SW480 (cell line): ENCODE measurements at places on chromosomes 5 and 9.
A peak's percentile ranks its signal among the peaks of the same experiment; 100 is the strongest.

DNA sequence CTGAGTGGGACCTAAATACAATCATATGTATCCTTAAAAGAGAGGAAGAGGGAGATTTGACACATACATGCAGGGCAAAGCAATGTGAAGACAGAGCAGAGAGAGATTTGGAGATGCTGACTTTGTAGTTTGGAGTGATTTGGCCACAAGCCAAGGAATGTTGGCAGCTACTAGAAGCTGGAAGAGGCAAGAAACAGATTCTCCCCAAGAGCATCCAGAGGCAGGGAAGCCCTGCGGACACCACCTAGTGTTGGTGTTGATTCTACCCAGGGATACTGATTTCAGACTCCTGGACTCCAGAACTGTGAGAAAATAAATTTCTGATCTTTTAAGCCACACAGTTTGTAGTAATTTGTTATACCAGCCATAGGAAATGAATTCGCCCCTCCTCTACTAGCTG is 64.9 kb upstream of the OSMR start:
- peak; percentile 1 for DNase-seq

DNA sequence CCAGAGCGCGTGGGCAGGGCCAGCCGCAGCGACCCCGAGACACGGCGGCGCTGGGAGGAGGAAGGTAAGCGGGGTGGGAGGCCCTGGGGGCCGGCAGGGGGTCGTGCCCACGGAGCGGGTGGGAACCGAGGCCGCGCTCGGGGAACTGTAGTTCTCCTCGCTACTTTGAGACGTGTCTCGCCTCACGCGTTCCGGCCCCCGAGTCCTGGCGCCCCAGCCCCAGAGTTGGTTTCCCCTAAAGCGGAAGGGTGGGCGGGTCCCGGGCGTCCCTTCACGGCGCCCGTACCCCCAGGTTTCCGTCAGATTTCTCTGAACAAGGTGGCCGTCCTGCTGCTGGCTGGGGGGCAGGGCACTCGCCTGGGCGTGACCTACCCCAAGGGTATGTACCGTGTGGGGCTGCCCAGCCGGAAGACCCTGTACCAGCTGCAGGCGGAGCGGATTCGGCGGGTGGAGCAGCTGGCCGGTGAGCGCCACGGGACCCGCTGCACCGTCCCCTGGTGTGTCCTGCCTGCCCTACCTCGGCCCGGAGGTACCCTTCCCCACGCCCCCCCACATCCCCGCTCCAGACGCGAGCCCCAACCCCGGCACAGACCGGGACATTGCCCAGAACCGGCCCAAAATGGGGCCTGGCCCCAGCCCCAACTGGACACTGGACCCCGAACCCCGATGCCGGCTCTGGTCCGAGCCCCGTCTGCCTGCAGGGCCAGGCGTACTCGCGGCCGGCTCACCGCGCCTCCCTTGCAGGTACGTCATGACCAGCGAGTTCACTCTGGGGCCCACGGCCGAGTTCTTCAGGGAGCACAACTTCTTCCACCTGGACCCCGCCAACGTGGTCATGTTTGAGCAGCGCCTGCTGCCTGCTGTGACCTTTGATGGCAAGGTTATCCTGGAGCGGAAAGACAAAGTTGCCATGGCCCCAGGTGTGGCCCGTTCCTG is 709 bp downstream of the UAP1L1 start:
- no peak for DNase-seq

GRCh38 chr5:180105827-180106312 is 34.3 kb upstream of the RNF130 start:
- DNase-seq: peak; percentile 57

DNA sequence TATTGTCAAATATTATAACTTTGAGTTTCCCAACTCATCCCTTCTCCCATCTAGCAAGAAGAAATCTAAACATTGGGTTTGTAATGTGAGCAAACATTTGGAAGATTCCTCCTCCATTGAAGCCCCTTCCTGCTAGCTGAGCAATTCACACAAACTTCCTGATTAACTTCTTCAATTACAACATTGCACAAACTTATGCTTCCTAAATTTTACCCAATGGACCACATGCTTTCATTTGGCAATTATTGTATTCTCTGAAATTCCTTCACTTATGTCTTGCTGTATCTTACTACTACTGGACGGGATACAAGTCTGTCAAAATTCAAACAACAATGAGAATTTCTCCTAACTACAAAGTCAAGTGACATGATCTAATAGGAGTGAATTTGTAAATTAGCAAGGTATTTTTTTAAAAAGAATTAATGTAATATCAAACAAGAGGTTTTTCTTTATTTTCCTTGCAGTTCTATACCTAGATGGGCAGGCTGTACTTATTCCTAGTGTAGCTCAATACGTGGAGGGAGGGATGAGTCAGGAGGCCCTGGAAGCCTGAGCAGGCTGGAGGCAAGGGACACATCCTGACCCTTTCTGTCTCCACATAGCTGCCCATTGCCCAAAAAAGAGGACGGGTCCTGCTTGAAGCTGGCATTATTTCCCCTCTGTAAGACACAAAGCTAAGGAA is 11.8 kb upstream of the IFNW1 start:
- DNase-seq: peak; percentile 4

- DNase-seq: no peak
Observed at GRCh38 chr9:98228392-98229089, 26.9 kb downstream of the TBC1D2 start.

GRCh38 chr5:10793785-10794184 is 32.8 kb upstream of the DAP start:
- no peak for DNase-seq

DNA sequence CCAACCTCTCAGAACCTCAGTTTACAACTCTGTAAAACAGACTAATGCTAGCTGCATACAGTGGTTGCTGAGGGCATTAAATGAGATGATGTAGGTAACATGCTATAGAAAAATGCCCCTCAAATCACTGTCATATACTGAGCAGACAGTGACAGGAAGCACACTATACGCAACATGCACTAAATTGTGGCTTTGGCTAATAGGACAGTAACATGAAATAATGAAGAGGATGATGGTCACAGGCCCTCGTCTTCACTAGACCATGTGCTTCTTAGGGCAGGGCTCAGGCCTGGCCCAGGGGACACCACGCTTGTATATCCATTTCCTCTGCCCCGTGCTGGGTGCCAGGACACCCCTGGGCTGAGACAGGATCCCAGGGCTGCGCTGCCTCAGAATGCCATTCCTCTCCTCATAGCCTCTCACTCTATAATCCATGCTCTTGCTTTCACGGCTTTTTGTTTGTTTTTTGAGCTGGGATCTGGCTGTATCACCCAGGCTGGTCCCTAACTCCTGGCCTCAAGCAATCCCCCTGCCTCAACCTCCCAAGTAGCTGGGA is 18.9 kb downstream of the CSF1R start:
- no peak for DNase-seq

DNA sequence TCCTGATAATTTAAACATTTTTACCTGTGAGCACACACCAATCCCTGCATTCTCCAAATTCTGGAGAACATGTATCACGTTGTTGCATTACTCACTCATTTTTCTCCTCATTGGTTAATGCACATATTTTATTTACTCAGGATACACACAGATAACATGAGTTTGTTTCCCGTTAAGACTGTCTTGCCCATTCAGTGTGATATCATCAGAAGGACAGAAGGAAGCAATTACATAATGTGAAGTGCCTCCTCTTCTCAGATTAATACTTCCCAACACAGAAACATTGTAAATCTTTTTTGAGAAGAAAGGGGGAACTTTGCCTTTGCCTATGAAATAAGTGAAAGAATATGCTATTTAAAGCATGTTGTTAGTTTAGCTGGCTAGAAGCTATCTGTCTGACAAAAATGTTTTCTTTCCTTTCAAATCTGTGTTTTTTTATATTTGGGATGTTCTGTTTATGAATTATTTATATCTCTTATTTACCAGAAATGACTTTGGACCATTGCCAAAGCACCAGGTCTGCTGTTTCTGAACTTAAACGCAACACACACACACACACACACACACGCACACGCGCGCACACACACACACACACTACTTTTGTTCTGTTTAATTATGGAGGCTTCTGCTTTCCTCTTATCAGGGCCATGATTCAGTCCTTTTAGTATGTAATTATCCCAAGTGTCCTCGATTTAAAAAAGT is 186.5 kb downstream of the CHSY3 start:
- DNase-seq: no peak

- DNase-seq: no peak
Observed at GRCh38 chr9:127502706-127503378, 51.5 kb downstream of the LRSAM1 start.

DNA sequence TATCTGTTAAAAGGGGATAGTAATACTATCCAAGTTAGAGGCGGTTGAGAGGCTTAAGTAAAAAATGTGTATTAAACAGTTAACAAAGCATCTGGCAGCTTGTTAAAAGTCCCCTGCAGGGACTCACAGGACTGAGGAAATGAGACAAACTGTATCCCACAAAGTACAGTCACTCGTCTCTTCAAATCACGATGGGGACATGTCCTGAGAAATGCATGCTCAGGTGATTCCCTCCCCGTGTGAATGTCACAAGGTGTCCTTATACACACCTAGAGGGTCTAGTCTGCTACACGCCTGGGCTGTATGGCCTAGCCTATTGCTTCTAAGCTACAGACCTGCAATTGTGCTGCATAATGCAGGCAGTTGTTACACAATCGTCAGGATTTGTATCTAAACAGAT is 237.0 kb downstream of the IRX2 start:
- no peak for DNase-seq

DNA sequence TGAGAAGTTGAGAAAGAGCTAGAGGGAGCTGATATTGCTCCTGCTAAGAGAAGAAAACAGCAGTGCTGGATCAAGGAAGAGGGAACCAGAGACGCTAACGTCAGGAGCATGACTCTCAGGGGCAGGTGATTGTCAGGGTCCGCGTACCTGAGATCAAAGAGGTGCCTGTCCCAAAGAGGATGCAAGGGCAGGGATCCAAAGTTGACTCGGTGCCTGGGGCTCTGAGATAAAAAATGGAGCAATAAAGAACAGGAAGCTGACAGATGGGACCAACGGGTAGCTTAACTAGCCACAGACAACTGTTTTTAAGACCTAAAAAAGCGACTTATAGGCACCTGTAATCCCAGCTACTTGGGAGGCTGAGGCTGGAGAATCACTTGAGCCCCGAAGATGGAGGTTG is 517.8 kb downstream of the IRX1 start:
- DNase-seq: no peak

DNA sequence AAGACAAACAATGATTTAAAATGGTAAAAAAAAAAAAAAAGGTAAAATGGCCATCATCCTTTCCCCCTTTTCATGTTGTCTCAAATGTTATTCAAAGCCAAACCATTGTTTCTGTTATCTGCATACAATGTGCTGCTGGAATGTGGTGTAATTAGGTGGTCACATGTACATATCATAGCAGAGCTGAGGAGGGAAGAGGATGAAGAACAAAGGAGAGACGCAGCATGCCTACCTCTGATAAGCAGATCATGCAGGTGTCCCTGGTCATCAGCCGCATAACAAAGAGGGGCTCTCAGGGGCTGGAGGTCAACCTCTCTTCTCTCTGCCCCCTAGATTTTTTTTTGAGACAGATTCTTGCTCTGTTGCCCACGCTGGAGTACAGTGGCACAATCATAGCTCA is 141.0 kb downstream of the CARTPT start:
- no peak for DNase-seq

DNA sequence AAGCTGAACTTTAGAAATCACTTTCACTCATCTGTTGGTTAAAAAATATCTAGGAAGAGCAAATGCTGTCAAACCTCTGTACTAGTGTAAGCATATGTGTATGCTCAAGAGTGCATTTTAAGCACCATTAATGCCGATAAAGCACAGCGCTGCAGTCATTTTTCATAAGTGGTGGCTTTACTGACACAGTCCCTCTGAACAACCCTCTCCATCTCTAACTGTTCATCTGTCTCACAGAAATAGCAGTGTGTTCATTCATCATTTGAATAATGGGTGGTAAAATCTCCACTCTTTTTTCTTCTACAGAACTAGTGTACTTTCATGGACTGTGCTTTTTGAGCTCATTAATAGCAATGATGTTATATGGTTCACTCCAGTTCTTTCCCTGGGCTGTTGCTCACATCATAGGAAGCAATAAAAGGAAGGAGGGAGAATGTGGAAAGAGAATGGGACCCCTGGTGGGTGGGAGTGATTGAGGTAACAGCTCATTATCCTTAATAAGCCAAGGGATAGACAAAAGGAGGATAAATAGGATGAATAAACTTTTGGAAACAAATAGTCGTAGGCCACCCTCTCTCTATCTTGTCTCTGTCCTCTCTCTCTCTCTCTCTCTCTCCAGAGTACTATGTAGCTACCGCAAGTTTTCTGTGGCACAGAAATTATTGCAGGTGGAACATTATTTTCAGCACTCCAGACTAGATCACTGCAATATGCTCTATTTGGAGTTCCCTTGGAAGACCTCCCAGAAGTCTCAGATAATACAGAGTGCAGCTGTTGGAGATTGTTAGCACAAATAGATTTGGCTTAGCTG is 117.9 kb upstream of the PRDM9 start:
- no peak for DNase-seq

DNA sequence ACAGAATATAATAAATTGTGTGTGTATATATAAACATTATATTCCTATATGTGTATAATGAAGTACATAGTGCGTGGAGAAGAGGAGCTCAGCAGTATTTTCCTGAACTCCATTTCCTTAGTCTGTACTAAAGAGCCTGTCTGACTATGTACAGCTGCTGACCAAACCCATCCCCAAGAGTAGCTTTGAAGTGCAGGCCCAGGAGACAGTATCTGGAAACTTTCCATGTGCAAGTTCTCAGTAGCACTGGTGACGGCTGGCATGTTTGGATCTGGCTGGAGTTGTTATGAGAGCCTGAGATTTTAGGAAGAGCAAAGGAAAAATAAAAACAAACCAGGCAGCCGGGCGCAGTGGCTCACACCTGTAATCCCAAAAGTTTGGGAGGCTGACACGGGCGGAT is 244.2 kb downstream of the RFK start:
- no peak for DNase-seq

DNA sequence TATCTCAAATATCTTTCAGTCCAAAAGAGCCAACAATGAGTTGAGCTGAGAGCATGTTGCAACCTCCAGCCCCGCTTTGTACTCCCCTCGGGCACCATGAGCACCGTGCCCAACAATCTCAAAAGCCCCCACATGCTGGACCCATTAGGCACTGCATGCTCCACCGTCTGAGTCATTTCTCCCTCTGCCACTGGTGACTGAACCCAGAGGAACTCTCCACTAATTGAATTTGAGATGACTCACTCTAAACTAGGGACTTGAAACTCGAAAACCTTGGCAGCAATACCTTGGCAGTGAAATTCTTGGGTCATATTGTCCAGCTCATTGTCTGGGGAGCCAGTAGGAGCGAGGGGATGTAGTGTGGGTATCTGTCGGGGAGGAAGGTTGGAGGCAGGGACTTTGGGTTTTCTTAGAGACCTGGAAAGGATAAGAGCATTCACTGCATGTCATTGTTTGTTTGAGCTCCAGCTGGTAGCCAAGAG is 49.9 kb upstream of the SLIT3 start:
- DNase-seq: peak; percentile 86

- no peak for DNase-seq
Observed at GRCh38 chr5:80251636-80252035, 4.2 kb downstream of the SERINC5 start.

- no peak for DNase-seq
Observed at GRCh38 chr5:40043916-40044315, 619.1 kb upstream of the DAB2 start.
